Hepatocyte (in vitro differentiated cells): ENCODE measurements at places on chromosomes 1 and 21. TPM values are rescaled to one million over a fixed set of nuclear protein-coding genes. Genes with fewer than 3 reads are reported as not detected.

The LAMC2 gene
- 73.5 and 76.3 TPM in 2 replicates for total RNA-seq

The MROH7 gene
- 0.68 and 0.87 TPM in 2 replicates for total RNA-seq

The B4GALT3 gene
- 32.2 and 36.0 TPM in 2 replicates for total RNA-seq

The CD5L gene
- total RNA-seq: not detected in 2 replicates

The FAM72B gene
- 1.5 TPM in 2 replicates for total RNA-seq

The INSRR gene
- not detected in 2 replicates for total RNA-seq

The FMN2 gene
- 0.56 and 0.97 TPM in 2 replicates for total RNA-seq

The BCAN gene
- total RNA-seq: 0.03 and 0.84 TPM in 2 replicates

The CRP gene
- total RNA-seq: not detected in 2 replicates

The CDCA8 gene
- 4.1 and 4.3 TPM in 2 replicates for total RNA-seq

The DDX59 gene
- 19.9 TPM in 2 replicates for total RNA-seq

The UBR4 gene
- total RNA-seq: 138 and 175 TPM in 2 replicates

The KIF2C gene
- 4.1 and 5.8 TPM in 2 replicates for total RNA-seq

The BSND gene
- 0.23 TPM in 1 of 2 replicates, not detected in the other for total RNA-seq

The SAMD11 gene
- 9.5 and 10.2 TPM in 2 replicates for total RNA-seq

The SIPA1L2 gene
- 35.9 and 50.1 TPM in 2 replicates for total RNA-seq

The LRRN2 gene
- total RNA-seq: 4.3 and 7.0 TPM in 2 replicates

The RNF11 gene
- 99.8 and 102 TPM in 2 replicates for total RNA-seq

The MCOLN2 gene
- total RNA-seq: 0.63 and 1.2 TPM in 2 replicates

The CLEC20A gene
- total RNA-seq: not detected in 2 replicates

The TAS1R1 gene
- not detected in 2 replicates for total RNA-seq

The DCST1 gene
- total RNA-seq: 0.60 TPM in 1 of 2 replicates, not detected in the other

The TM2D1 gene
- total RNA-seq: 101 and 109 TPM in 2 replicates

The TFF1 gene
- 57.4 and 84.2 TPM in 2 replicates for total RNA-seq

The ZBTB7B gene
- 27.3 and 29.2 TPM in 2 replicates for total RNA-seq

The F13B gene
- 11.3 and 12.3 TPM in 2 replicates for total RNA-seq

The RPE65 gene
- 0.32 and 0.70 TPM in 2 replicates for total RNA-seq

The CFAP141 gene
- total RNA-seq: not detected in 2 replicates

The CSF3R gene
- total RNA-seq: 11.6 and 19.7 TPM in 2 replicates

The SHC1 gene
- 81.8 and 95.6 TPM in 2 replicates for total RNA-seq

The ZMYND12 gene
- total RNA-seq: 0.12 and 0.57 TPM in 2 replicates

The KCNH1 gene
- 0.03 and 2.1 TPM in 2 replicates for total RNA-seq

The SLAMF1 gene
- total RNA-seq: 0.20 and 1.2 TPM in 2 replicates
